ENCODE measurements at places on chromosomes 7 and 10.

GRCh38 chr7:36281945-36282717, 107.5 kb upstream of the ANLN start:
- no peak for DNase-seq

DNA sequence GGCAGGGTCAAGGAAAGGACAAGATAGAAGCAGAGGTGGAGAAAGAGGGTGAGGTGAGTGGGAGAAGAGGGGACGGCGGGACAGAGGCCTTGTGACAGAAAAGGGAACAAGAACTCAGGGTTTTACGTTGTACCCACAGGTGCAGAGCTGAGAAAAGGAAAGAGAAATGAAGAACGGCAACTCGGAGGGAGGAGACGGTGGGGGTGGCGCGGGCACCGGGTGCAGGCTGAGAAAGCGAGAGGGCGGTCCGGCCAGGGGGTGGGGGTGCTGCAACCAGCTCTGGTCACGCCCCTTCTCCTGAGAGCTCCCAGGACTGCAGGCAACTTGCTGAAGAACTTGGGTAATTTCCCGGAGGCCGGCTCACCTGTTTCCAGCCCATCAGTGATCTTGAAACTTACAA, 65.3 kb downstream of the CARD11 start:
- peak; percentile 95 for DNase-seq

DNA sequence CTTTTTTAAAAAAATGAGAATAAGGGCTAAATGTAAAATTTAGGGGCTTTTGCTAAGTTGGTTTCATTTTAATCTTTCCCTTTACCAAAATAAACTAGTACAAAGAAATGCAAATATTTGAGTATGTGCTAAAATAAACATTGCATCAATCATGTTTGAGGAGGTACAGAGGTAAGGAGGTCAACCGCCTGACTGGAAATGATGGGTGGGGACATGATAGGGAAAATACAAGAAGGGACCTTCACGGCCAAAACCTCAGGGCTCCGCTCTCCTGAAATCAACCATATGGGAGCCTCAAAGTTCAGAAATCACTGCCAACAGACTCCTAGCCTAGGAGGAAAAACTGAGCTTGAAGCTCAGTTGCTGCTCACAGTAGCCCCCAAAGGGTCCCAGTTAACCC, 207.6 kb downstream of the AHR start:
- DNase-seq, result no peak

GRCh38 chr10:77286531-77287508, 350.8 kb downstream of the KCNMA1 start:
- no peak for DNase-seq

GRCh38 chr7:116786791-116787443, 75.5 kb upstream of the CAPZA2 start:
- DNase-seq, result no peak

DNA sequence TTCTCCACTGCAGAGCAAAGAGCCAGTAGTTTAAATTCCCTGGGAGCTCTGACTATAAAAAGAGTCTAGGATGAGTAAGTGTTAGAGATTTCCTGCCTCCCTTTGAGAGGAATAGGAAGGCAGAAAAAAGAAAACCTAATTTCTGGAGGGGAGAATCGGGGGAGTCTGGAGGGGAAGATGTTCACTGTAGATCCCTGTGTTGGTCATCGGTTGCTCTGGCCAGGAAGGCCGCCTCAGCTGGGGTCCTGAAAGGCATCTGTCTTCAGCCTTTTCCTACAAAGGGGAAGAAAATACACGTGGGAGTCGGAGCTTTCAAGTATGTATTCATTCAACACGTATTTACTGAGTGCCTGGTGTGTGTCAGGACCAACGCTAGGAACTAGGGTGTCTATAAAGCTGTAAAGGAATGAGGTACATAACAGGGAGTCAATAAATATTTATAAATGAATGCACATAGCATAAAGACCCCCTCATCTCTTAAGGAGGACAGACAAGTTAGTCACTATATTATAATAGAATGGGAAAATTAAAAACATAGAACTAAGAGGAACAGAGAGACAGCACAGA, 101.1 kb downstream of the ICA1 start:
- no peak for DNase-seq

Measured in activated naive CD8-positive, alpha-beta T cell treated with anti-CD3 and anti-CD28 coated beads, Interleukin-2, amount 50 U/mL, for 16 hours (primary cell).